ENCODE measurements at places on chromosomes 2 and 18.

GRCh38 chr2:196404276-196404675 is 232.9 kb upstream of the STK17B start:
- no peak for DNase-seq

- DNase-seq, result no peak
Measured at GRCh38 chr2:24878341-24878740, 41.7 kb downstream of the ADCY3 start.

- DNase-seq, result no peak
Measured at GRCh38 chr2:1925516-1925915, 181.2 kb upstream of the PXDN start.

DNA sequence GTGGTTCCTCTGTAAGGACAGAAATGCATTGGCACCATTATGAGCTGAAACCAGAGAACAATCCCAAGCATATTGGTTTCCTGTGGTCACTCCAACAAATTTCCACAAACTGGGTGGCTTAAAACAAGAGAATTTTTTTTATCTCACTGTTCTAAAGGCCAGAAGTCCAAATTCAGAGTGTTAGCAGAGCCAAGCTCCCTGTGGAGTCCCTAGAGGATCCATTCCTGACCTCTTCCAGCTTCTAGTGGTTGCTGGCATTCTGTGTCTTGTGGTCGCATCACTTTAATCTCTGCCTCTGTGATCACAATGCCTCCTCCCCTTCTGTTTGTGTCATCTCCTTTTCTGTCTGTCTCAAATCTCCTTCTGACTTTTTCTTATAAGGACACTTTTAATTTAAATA is 380.3 kb downstream of the NYAP2 start:
- DNase-seq, result no peak

DNA sequence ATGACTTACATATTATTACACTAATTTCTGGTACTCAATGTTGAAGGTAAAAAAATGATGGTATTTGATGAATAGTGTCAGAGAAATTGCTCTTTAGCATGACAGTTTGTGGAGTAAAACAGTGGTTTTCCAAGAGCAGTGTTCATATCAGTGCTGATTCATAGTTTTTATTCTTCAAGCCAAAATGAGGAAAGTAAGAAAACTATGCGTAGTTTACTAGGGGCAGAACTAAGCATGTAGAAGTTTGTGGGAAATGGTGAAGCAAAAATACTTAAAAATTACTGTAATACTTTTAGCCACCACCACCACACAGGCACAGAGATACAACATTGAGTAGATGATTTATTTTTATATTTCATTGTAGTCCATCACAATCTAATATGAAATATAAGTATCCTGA is 137.3 kb downstream of the ZNF804A start:
- DNase-seq, result no peak

GRCh38 chr18:13618760-13619438 is 107.5 kb downstream of the FAM210A start:
- no peak for DNase-seq
